NCI-H748 treated with DMSO at 0.1 percent for 48 hours (cell line): ENCODE measurements at places on chromosomes 7 and 10.

GRCh38 chr7:1767524-1767923 is 97.4 kb downstream of the ELFN1 start:
- DNase-seq = no peak

- DNase-seq = no peak
These were observed 51.1 kb upstream of the IL6 start for GRCh38 chr7:22675917-22676343.

DNA sequence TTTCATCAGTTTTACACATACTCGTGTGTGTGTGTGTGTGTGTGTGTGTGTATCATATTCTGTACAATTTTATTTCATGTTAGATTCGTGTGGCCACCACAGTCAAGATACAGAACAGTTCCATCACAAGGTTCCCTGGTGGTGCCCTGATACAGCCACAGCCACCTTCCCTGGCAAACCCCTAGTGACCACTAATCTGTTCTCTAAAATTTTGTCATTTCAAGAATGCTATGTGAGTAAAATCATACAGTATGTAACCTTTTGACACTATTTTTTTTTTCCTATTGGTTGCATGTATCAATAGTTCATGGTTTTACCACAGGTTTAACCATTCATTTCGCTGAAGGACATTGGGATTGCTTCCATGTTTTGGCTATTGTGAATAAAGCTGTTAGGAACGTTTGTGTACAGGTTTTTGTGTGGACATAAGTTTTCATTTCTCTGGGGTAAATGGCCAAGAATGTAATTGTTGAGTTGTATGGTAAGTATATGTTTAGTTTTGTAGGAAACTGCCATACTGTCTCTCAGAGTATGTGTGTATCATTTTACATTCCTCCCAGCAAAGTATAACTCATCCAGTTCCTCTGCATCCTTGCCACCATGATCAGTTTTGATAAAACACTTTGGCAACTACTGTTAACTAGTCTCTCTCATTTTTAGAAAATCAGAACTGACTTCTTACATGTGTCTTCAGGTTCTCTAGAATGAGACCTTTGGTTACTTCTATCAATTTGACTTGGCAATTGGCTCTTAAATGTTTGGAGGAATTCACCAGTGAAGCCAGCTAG is 20.6 kb downstream of the KLHDC10 start:
- no peak for DNase-seq

DNA sequence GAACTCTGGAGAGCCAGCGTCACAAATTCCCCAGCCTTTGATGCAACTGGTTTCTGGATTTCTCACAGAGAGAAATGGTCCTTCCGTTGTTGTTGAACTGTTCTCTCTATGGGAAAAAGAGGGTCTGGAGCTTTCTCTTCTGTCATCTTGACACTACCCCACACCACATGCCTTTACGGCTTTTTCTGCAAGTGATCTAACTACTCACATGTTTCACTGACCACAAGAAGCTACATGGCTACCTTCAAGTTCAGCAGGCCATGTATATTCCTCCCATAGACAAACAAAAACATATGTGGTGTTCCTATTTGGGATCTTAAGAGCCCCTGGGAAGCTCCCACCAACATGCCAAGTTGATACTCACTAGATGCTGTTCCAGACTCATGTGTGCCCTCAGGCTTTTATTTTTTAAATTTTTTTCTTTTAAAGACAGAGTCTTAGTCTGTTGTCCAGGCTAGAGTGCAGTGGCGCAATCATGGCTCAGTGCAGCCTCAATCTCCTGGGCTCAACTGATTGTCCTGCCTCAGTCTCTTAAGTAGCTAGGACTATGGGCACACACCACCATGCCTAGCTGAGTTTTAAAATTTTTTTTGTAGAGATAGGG is 72.0 kb downstream of the RNF216 start:
- no peak for DNase-seq

GRCh38 chr7:1064581-1064980 is 20.2 kb downstream of the GPR146 start:
- no peak for DNase-seq

GRCh38 chr10:96252730-96253129 is 18.6 kb downstream of the BLNK start:
- DNase-seq = no peak

DNA sequence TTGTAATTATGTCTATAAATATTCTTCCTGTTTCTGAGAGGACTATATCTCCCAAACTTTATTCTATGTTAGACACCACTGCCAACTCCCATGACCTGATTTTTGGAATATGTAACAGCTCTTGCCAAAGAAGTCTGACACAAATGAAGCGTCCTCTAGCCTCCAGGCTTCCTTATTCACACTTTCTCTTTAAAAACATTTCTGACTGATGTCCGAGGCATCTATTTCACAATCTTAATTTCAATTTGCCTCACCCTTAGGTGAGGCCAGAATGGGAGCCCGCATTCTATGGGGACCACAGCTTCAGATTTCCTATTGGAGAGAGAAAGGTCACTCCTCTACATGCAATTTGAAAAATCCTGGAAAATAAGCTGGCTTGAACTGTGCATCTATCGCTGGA is 873.2 kb downstream of the GATA3 start:
- DNase-seq = no peak

DNA sequence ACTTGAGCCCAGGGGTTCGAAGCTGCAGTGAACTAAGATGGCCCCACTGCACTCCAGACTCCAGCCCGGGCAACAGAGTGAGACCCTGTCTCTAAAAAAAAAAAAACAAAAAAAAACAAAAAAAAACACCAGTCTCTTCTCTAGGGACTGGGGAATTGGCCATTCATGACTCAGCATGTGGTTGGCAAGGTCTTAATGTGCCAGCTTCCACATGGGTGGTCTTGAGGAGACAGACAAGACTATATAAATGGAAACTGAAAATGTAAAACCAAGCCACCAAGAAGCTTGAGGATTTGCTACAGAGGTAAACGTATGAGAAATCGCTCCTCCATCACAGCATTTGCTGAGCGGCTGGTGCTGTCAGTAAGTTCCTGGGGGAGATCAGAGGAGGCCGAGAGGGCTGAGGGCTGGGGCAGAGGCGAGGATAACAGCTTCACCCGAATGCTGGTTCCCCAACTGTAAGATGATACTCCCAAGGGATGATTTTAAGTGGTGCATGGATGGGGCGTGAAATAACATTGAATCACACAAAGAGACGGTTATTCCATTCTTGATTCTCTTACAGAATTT is 128.7 kb downstream of the C10orf105 start:
- no peak for DNase-seq

DNA sequence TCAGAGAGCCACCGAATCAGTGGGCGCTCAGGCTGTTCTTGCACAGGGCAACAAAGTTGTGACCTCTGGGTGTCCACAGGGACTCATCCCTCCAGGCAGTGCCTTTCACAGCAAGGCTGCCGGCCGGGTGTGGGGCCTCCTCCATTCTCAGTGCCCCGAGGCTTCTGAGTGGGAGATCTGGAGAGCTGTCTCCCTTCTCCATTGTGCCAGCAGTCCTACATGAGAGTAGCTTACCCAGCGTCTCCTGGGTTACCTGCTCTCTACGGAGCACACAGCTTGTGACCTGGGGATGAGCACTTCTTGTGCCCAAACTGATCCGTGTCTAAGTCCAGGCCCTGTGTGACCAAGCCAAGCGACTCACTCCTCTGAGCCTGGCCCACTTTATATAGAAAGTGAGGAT is 240.9 kb upstream of the GRB10 start:
- DNase-seq = no peak

- no peak for DNase-seq
These were observed 25.0 kb downstream of the CYP3A7 start for GRCh38 chr7:99709838-99710578.
